Subcutaneous adipose tissue (tissue), 4 donors: ENCODE measurements at places on chromosomes 6 and 20. TPM values are rescaled to one million over a fixed set of nuclear protein-coding genes. Genes with fewer than 3 reads are reported as not detected.

Gene ATP6V1G2
- not detected for total RNA-seq

Gene PBOV1
- not detected for total RNA-seq

Gene TFAP2D
- total RNA-seq, result not detected

Gene PKIB
- 0.57 TPM for total RNA-seq

Gene SLC32A1
- not detected for total RNA-seq

Gene KCNK15
- total RNA-seq, result 4.5 TPM

Gene TLDC2
- 0.44 TPM for total RNA-seq

Gene PTCHD4
- total RNA-seq, result 0.88 TPM

Gene AIF1
- total RNA-seq, result 102 TPM

Gene USP49
- total RNA-seq, result 7.8 TPM

Gene PTPN1
- 19.9 TPM for total RNA-seq

Gene FYN
- total RNA-seq, result 267 TPM

Gene RHAG
- not detected for total RNA-seq

Gene PROCR
- total RNA-seq, result 64.8 TPM
